Bronchus fibroblast of lung (primary cell): ENCODE measurements at places on chromosomes 13 and 19. TPM values are rescaled to one million over a fixed set of nuclear protein-coding genes. Genes with fewer than 3 reads are reported as not detected.

KIR3DL2 gene
- total RNA-seq: not detected in 2 replicates

AMH gene
- total RNA-seq: 0.67 TPM in 1 of 2 replicates, not detected in the other

ZNF30 gene
- total RNA-seq: 1.7 and 1.8 TPM in 2 replicates

ZNF285 gene
- 1.5 and 1.8 TPM in 2 replicates for total RNA-seq

NANOS3 gene
- not detected in 2 replicates for total RNA-seq

ATP11A gene
- total RNA-seq: 3.9 and 4.6 TPM in 2 replicates

CYP4F2 gene
- not detected in 2 replicates for total RNA-seq

NPAS1 gene
- 0.15 and 0.34 TPM in 2 replicates for total RNA-seq

BST2 gene
- 1.6 TPM in 1 of 2 replicates, not detected in the other for total RNA-seq

ZIC5 gene
- not detected in 2 replicates for total RNA-seq

CEACAM3 gene
- total RNA-seq: not detected in 2 replicates

ZNF20 gene
- total RNA-seq: 2.5 and 3.4 TPM in 2 replicates

TMC4 gene
- 0.17 and 0.45 TPM in 2 replicates for total RNA-seq

TMEM59L gene
- total RNA-seq: under 0.01 TPM in 1 of 2 replicates, not detected in the other

LRP3 gene
- 21.4 and 22.2 TPM in 2 replicates for total RNA-seq

C19orf47 gene
- total RNA-seq: 9.2 and 15.0 TPM in 2 replicates

PRSS57 gene
- not detected in 2 replicates for total RNA-seq

LAIR1 gene
- total RNA-seq: not detected in 2 replicates

PTGIR gene
- total RNA-seq: 7.6 and 9.1 TPM in 2 replicates

PPP1R12C gene
- total RNA-seq: 55.5 and 57.8 TPM in 2 replicates

C1QTNF9 gene
- not detected in 2 replicates for total RNA-seq

TSSK6 gene
- 0.84 and 1.2 TPM in 2 replicates for total RNA-seq

IFI30 gene
- total RNA-seq: under 0.01 and 0.15 TPM in 2 replicates

C19orf33 gene
- 8.7 and 21.1 TPM in 2 replicates for total RNA-seq

NALCN gene
- total RNA-seq: 0.34 and 1.2 TPM in 2 replicates

TNFAIP8L1 gene
- total RNA-seq: 5.4 and 6.5 TPM in 2 replicates

KASH5 gene
- total RNA-seq: not detected in 2 replicates

CRX gene
- total RNA-seq: not detected in 2 replicates

CXCL17 gene
- not detected in 2 replicates for total RNA-seq
